ENCODE measurements at places on chromosomes 3 and 15.

- no peak for DNase-seq
Measured at GRCh38 chr3:169105561-169105960, 558.0 kb downstream of the MECOM start.

DNA sequence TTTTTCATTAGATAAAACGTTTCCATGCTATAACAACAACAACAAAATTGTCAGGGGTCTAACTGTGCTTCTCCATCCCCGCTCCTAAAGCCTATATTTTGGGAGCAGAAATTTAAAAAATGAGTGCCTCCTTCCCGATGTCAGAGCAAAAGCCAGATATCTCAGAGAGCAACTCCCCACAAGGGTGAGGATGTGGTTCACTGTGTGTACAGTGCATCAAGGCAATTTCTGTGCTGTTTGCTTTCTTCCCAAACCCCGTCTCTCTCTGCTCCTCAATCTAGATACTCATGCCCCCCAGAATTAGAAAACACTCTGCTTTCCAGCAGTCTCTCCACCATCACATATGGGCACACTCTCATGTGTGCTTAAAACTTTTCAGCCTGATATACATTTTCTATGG is 76.7 kb upstream of the MBNL1 start:
- no peak for DNase-seq

DNA sequence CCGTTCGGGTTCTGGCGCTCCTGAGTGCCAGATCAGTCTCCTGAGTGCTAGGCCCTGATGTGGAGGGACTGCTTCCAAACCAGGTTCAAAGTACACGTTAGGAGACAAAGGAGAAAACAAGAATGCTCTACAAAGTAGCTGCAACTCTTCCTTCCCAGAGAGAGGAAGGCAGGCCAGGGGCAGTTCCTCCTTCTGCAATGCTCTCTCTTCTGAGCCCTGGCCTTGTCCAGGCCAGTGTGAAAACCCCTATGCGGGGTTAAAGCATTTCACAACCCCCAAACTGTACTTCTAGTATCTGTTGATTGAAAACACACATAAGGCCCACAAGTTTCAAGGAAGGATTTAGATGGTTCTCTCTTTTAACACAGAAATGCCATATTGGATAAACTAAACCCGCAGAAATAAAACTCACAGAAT is 9.7 kb upstream of the CALML4 start:
- no peak for DNase-seq

- no peak for DNase-seq
Measured at GRCh38 chr3:179020112-179020511, 51.5 kb downstream of the ZMAT3 start.

- DNase-seq: no peak
Measured at GRCh38 chr3:63687278-63688225, 35.1 kb downstream of the SNTN start.

GRCh38 chr3:168091302-168091858 is 4.3 kb downstream of the GOLIM4 start:
- no peak for DNase-seq

All from A549 (cell line).